Activated CD8-positive, alpha-beta memory T cell treated with anti-CD3 and anti-CD28 coated beads, Interleukin-2, amount 10 ng/mL, durations not matched to agents 7 days and 5 days (primary cell): ENCODE measurements at places on chromosomes 1 and 21.

GRCh38 chr1:13663969-13664368, 36.0 kb upstream of the PRDM2 start:
- no peak for DNase-seq

- no peak for DNase-seq
Measured at GRCh38 chr1:155622191-155622590, 12.2 kb downstream of the MSTO1 start.

- DNase-seq = no peak
Measured at GRCh38 chr1:33286451-33287185, 30.3 kb downstream of the ZNF362 start.

DNA sequence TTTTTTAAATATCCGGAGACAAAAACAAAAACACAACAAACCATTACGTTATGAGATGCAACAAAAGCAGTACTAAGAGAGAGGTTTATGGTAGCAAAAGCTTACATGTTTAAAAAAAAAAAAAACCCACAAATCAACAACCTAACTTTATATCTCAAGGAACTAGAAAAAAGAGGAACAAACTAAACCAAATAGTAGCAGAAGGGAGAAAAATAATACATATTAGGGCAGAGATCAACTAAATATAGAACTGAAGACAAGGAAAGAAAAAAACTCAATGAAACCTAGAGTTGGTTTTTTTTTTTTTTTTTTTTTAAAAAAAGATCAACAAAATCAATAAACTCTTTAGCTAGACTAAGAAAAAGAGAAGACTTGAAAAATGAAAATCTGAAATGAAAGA, 34.9 kb downstream of the ZNF644 start:
- DNase-seq = no peak

DNA sequence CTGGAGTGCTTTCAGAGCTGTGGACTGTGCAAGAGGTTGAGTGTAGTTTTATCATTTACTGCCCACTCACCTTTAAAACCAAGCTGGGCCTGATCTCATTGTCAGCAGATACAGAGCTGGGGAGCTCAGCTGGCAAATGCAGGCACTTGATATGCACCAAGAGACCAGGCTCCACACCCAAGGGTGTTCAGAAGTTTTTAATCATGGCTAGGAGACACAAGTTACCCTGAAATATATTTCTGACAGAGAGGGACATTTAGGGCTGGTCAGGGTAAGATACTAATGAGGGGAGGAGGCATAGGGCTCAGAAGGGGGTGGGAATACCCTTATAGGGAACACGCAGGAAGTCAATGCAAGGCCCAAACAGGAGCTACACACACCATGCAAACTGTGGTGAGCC, 153.7 kb downstream of the ELAVL4 start:
- DNase-seq = no peak
